T-cell (primary cell): ENCODE measurements at places on chromosomes 6 and 20.

- peak overlapping the region; percentile 85 for H3K4me3 ChIP-seq
- H3K27ac ChIP-seq, result peak overlapping the region; percentile 98
- H3K36me3 ChIP-seq, result no peaks in the 10 kb centered on the region
- H3K27me3 ChIP-seq, result no peaks in the 10 kb centered on the region
Measured at GRCh38 chr20:35772563-35773058, 796 bp downstream of the PHF20 start.

- H3K27me3 ChIP-seq, result no peaks in the 10 kb centered on the region
- no peak for DNase-seq
- no peaks in the 10 kb centered on the region for H3K4me1 ChIP-seq
- no peak overlapping the region for H3K27ac ChIP-seq
- H3K36me3 ChIP-seq, result no peaks in the 10 kb centered on the region
Measured at GRCh38 chr20:55333798-55334197, 671.5 kb downstream of the CBLN4 start.

DNA sequence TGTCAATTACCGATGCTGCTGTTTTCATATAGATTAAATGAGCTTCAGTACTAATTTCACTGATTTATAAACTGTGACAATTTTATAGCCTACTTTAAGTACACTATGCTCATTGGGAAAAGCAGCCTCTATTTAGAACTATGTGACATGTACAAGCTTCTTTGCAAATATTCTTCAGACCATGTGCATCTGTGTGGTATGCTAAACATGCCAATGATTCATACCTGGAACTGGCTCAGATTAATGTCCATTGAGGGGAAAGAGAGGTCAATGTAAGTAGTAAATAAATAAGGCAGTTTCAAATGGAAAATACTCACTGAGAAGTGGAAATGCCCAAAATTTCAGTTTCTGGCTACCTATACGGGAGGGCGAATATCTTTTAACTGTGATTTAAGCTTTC, 777.7 kb downstream of the C6orf118 start:
- no peak overlapping the region for H3K27ac ChIP-seq
- DNase-seq, result no peak
- no peak overlapping the region for H3K4me3 ChIP-seq
- H3K27me3 ChIP-seq, result no peaks in the 10 kb centered on the region

- DNase-seq, result no peak
- H3K4me3 ChIP-seq, result no peak overlapping the region
- no peaks in the 10 kb centered on the region for H3K27me3 ChIP-seq
Measured at GRCh38 chr20:44696315-44696714, 18.9 kb upstream of the CCN5 start.

DNA sequence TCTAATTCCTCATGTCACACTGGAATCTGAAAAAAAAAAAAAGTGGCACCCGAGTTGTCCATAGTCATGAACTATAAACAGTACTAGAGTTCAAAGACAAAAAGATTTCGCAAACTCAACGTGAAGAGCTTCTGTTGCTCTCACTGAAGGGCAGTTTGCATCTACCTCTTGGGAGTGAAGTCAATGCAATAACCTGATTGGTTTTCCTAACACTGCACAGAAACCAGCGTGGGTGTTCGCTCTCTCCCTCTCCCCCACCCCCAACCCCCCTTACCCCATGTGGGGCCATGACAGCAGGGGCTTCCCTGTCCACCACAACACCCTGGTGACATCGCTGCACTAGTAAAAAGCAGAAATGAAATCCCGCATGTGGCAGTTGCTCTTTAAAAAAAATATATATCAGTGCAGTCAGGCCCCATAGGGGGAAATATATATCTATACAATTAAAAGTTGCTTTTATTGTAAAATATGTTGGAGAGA, 66.9 kb downstream of the GMPR start:
- H3K27me3 ChIP-seq, result no peaks in the 10 kb centered on the region
- no peak overlapping the region for H3K4me3 ChIP-seq
- H3K27ac ChIP-seq, result no peak overlapping the region

GRCh38 chr20:41185013-41185757, 47.8 kb downstream of the PLCG1 start:
- DNase-seq, result no peak
- no peak overlapping the region for H3K27ac ChIP-seq
- H3K27me3 ChIP-seq, result no peaks in the 10 kb centered on the region
- no peaks in the 10 kb centered on the region for H3K36me3 ChIP-seq

- no peaks in the 10 kb centered on the region for H3K36me3 ChIP-seq
- no peak overlapping the region for H3K27ac ChIP-seq
- DNase-seq, result no peak
- no peaks in the 10 kb centered on the region for H3K27me3 ChIP-seq
- H3K4me1 ChIP-seq, result no peaks in the 10 kb centered on the region
Measured at GRCh38 chr6:105603788-105604586, 201.1 kb upstream of the PREP start.

GRCh38 chr6:28809947-28810658, 113.7 kb downstream of the TRIM27 start:
- peaks cover 69% of the 10 kb centered on the region for H3K27me3 ChIP-seq
- no peak overlapping the region for H3K27ac ChIP-seq
- H3K4me3 ChIP-seq, result no peak overlapping the region
- H3K4me1 ChIP-seq, result peaks cover 13% of the 10 kb centered on the region
- DNase-seq, result no peak
- no peaks in the 10 kb centered on the region for H3K36me3 ChIP-seq

DNA sequence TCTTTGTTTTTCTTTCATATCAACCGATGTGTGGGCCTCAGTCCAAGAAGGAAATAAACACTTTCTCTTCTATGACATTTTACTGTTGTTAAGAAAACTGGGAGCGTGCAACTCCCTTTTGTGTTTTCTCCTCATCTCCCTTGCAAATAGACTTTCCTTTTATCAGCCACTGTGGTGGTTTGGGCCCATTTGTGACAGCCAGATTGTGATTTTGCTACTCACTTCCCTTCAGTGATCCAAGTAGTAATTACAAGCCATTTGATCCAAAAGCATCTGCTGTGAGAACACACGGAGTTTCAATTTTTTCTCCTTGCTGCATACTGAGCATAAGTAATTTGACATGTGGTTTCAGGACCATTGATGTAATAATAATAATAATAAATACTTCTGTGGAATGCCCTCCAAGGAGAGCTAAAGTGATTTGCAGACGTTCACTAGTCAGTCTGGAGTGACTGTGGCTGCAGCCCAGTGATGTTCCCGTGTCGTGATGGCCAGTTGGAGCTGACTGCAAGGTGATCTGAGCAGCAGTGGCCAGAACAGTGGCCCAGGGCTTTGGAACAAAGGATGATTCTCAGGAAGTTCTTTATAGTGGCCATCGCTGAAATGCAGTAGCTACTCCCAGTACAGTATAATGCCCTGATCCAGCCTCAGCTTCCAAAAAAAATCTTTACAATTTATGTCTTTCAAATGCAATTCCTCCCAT, 91.9 kb upstream of the CLDN20 start:
- no peaks in the 10 kb centered on the region for H3K4me1 ChIP-seq
- no peak for DNase-seq
- peak overlapping the region; percentile 21 for H3K4me3 ChIP-seq
- H3K27ac ChIP-seq, result peak overlapping the region; percentile 87
- no peaks in the 10 kb centered on the region for H3K27me3 ChIP-seq

DNA sequence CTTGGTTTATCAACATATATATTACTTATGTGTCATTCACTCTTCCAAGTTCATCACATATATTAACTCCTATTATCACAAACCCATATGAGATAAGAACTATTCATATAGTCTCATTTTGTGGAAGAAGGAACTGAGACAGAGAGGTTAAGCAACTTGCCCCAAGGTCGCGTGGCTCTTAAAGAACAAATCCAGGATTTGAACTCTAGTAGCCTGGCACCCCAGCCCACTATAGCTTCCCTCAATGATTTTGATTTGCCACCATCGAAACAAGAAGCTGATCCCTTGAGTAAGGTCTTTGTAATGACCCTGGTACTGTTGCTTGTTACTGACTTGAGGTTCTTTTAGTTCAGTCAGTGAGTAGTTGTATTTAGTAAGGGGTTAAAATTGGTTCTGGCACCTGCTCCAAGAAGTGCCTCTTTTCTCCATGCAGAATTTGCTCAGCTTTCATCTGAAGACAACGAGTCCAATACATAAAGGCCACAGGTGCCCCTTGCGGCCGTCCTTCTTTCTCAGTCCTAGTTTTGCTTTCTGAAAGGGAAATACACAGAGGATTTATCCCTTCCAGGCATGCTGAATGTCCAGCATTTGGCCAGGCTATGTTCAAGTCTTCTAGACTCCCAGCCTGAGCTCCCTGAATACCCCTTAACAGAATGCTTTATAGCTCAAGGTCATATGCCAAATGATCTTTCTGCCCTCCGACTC, 253.0 kb downstream of the TBC1D7 start:
- no peaks in the 10 kb centered on the region for H3K36me3 ChIP-seq
- H3K27me3 ChIP-seq, result no peaks in the 10 kb centered on the region
- H3K27ac ChIP-seq, result no peak overlapping the region
- no peak overlapping the region for H3K4me3 ChIP-seq
- H3K4me1 ChIP-seq, result no peaks in the 10 kb centered on the region

- no peaks in the 10 kb centered on the region for H3K4me1 ChIP-seq
- DNase-seq, result no peak
- H3K4me3 ChIP-seq, result no peak overlapping the region
Measured at GRCh38 chr20:50630578-50631263, 60.6 kb downstream of the RIPOR3 start.

- peaks cover 4% of the 10 kb centered on the region for H3K4me1 ChIP-seq
- no peaks in the 10 kb centered on the region for H3K27me3 ChIP-seq
- H3K36me3 ChIP-seq, result no peaks in the 10 kb centered on the region
- no peak overlapping the region for H3K4me3 ChIP-seq
Measured at GRCh38 chr6:52815167-52816092, 11.8 kb upstream of the GSTA1 start.

- H3K4me3 ChIP-seq, result no peak overlapping the region
- no peaks in the 10 kb centered on the region for H3K27me3 ChIP-seq
- H3K4me1 ChIP-seq, result no peaks in the 10 kb centered on the region
- peaks cover 5% of the 10 kb centered on the region for H3K36me3 ChIP-seq
- H3K27ac ChIP-seq, result no peak overlapping the region
- no peak for DNase-seq
Measured at GRCh38 chr6:100751590-100751989, 129.5 kb downstream of the ASCC3 start.

DNA sequence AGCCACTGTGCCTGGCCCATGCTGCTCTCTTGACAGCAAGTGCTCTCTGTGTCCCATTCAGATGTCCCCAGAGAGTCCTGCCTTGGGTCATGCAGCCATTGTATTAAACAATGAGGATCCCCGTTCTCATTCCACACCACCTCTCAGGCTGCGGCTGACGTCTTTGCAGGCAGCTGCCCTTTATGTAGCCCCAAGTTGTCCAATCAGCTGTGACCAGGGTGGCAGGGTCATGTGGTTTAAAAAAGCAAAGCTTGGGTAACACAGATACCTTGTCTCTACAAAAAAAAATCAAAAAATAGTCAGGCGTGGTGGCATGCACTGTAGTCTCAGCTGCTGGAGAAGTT, 13.2 kb downstream of the GCNT2 start:
- no peak overlapping the region for H3K27ac ChIP-seq
- no peak overlapping the region for H3K4me3 ChIP-seq
- H3K27me3 ChIP-seq, result no peaks in the 10 kb centered on the region
- DNase-seq, result no peak
- peaks cover 38% of the 10 kb centered on the region for H3K4me1 ChIP-seq

GRCh38 chr20:24761220-24762065, 187.6 kb upstream of the CST7 start:
- no peak overlapping the region for H3K27ac ChIP-seq
- H3K4me1 ChIP-seq, result no peaks in the 10 kb centered on the region
- no peak overlapping the region for H3K4me3 ChIP-seq
- no peaks in the 10 kb centered on the region for H3K36me3 ChIP-seq
- no peak for DNase-seq

DNA sequence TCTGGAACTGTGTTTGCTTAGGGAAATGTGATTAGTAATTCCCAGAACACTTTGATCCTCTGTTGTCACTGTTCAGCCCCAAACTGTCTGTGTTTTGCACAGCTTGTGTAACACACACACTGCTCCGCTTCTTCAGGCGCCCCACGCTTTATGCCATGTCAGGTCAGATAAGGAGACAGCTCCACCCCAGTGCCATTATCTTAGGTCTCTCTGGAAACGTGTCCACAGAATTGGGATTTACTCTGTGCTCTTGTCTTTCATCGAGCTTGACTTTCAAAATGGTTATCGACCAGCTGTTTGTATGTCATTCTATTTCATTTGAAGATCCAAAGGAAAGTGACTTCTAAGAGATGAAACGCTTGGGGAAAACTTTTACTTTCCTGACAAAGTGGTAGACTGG, 106.4 kb upstream of the SSTR4 start:
- H3K36me3 ChIP-seq, result no peaks in the 10 kb centered on the region
- H3K27ac ChIP-seq, result no peak overlapping the region
- no peaks in the 10 kb centered on the region for H3K4me1 ChIP-seq
- no peak for DNase-seq
- no peak overlapping the region for H3K4me3 ChIP-seq

DNA sequence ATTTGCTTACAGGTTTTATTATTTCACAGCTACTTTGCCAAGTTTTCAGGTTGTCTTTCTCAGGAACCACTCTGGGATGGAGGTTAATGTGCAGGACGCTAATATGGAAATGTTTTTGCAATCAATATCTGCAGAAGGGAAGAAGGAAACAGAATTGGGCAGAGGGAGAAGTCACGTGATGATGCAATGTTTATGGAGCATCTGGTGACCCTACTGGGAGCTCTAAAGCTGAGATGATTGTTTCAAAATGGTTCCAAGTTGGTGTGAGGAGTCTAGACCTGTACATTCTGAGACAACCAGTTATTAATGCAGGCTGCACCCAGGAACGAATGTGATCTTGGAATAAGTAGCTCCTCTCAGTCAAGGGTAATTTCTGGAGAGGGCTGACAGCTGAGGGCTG, 905.4 kb upstream of the FLRT3 start:
- DNase-seq, result no peak
- H3K27ac ChIP-seq, result no peak overlapping the region
- H3K36me3 ChIP-seq, result no peaks in the 10 kb centered on the region
- no peak overlapping the region for H3K4me3 ChIP-seq
- H3K27me3 ChIP-seq, result no peaks in the 10 kb centered on the region

DNA sequence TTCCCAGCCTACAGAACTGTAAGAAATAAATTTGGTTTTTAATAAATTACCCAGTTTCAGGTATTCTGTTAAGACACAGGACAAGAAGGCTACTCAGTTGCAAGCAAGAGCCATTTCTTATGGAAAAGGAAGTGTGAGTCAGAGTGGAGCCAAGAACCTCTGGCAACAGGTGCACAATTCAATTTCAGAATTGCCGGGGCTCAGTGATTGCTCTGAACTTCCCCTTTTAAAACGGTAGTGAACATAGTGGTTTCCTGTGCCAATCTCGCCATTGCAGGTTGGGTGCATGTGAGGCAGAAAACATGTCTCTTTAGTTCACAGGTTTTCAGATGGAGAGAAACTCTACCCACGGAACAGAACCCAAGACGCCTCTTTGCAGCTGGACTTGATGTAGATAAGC, 16.4 kb downstream of the PIGT start:
- H3K4me3 ChIP-seq, result no peak overlapping the region
- H3K36me3 ChIP-seq, result peaks cover 6% of the 10 kb centered on the region
- H3K27me3 ChIP-seq, result no peaks in the 10 kb centered on the region
- DNase-seq, result no peak
- peaks cover 4% of the 10 kb centered on the region for H3K4me1 ChIP-seq

DNA sequence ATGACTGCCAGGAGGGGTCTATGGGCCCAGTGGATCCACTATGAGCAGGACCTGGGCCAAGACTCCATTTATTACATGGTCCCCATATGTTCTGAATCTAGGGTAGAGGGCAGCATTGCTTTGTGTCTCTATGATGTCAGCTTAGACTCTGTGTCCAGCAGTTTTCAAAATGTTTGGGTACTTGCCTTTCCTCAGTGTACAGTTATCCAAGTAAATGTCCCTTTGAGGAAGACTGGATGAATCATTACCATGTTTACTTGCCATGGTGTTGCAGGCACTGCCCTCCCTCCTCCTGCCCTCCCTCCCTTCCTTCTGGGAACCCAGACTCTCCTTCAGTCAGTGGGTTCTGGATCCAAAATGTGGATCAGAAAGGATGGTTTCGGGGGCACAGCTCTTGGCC, 108.6 kb downstream of the NRN1 start:
- DNase-seq, result no peak
- peaks cover 3% of the 10 kb centered on the region for H3K27me3 ChIP-seq
- no peaks in the 10 kb centered on the region for H3K4me1 ChIP-seq
- no peak overlapping the region for H3K4me3 ChIP-seq
